Activated naive CD4-positive, alpha-beta T cell treated with anti-CD3 and anti-CD28 coated beads, Interleukin-2, amount 10 ng/mL, durations not matched to agents 7 days and 5 days (primary cell): ENCODE measurements at places on chromosomes 2 and 18.
A peak's percentile ranks its signal among the peaks of the same experiment; 100 is the strongest.

- no peak overlapping the region for H3K4me3 ChIP-seq
- H3K4me1 ChIP-seq, result no peaks in the 10 kb centered on the region
- DNase-seq, result no peak
- peaks cover 22% of the 10 kb centered on the region for H3K27me3 ChIP-seq
- no peaks in the 10 kb centered on the region for H3K36me3 ChIP-seq
Observed at GRCh38 chr2:47221946-47222345, 66.8 kb upstream of the STPG4 start.

DNA sequence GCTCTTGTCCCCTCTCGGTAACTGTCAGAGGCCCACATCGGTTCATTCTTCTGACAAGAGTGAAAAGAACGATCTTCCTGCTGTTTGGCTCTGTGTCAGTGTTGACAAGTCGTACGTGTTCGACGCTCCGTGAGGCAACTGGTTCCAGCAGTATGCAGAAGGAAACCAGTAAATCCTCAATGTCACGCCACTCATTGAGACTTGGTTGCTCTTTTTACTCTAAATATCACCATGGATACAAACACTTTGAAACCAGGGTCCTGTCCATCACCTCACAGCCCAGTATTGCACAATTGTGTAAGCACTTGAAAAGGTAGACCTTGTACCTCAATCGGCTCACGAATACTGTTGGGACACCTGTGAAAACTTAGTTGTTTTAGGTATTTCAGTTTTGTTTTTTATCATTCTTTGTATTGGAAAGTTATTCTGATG lies 136.4 kb downstream of the ZNF407 start:
- no peak overlapping the region for H3K4me3 ChIP-seq
- H3K4me1 ChIP-seq, result no peaks in the 10 kb centered on the region
- H3K36me3 ChIP-seq, result no peaks in the 10 kb centered on the region
- no peak overlapping the region for H3K27ac ChIP-seq
- H3K27me3 ChIP-seq, result no peaks in the 10 kb centered on the region

DNA sequence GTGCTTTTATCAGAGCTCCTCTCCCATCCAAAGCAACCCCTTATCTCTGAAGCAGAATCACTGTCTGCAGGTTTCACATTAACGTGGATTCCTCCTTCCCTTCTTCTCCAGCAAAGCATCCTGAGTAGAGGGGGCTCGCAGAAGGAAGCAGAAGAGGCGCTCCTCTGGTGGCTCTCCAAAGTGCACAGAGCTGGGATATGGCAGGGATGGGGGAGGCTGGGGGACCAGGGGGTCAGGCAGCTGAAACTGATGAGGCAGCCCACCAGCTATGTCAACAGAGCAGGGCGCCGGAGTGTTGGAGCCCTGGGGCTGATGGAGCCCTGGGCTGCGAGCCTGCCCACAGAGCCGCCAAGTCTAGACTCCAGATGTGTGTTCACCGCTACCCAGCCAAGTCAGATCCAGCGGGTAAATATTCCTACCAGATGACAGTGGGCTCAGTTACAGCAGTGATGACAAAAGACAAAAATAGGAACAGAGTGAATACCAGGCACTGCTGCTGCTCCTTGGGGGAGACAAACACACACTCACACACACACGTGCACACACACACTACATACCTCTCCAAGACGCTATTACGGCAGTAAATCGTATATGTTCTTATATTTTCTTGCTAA lies 678.3 kb upstream of the ID2 start:
- H3K4me3 ChIP-seq, result no peak overlapping the region
- no peak overlapping the region for H3K27ac ChIP-seq
- H3K4me1 ChIP-seq, result no peaks in the 10 kb centered on the region
- DNase-seq, result no peak
- peaks cover 4% of the 10 kb centered on the region for H3K27me3 ChIP-seq

- H3K27me3 ChIP-seq, result peaks cover 6% of the 10 kb centered on the region
- H3K4me3 ChIP-seq, result no peak overlapping the region
Observed at GRCh38 chr18:54255141-54255540, 14.2 kb upstream of the POLI start.

DNA sequence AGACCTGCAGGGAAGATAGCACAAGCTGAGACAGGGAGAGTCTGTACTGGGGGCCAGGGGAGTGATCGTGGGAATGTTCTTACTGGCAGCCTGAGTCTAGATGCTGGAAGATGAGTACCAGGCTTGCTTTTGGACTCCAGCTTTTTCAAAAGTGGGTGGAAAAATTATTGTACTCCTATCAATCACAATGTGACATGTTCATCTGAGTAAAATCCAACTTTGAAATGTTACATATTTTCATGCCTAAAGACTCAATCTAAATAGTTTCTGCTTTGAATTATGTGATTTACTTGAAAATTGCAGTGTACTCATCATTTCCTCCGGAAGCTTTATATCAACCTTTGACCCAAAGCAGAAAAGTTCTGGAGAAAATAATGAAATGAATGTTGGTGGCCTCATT lies 49.7 kb upstream of the ST3GAL5 start:
- H3K27ac ChIP-seq, result no peak overlapping the region
- DNase-seq, result no peak
- H3K36me3 ChIP-seq, result peaks cover 9% of the 10 kb centered on the region
- H3K27me3 ChIP-seq, result peaks cover 11% of the 10 kb centered on the region
- H3K4me1 ChIP-seq, result peaks cover 10% of the 10 kb centered on the region

DNA sequence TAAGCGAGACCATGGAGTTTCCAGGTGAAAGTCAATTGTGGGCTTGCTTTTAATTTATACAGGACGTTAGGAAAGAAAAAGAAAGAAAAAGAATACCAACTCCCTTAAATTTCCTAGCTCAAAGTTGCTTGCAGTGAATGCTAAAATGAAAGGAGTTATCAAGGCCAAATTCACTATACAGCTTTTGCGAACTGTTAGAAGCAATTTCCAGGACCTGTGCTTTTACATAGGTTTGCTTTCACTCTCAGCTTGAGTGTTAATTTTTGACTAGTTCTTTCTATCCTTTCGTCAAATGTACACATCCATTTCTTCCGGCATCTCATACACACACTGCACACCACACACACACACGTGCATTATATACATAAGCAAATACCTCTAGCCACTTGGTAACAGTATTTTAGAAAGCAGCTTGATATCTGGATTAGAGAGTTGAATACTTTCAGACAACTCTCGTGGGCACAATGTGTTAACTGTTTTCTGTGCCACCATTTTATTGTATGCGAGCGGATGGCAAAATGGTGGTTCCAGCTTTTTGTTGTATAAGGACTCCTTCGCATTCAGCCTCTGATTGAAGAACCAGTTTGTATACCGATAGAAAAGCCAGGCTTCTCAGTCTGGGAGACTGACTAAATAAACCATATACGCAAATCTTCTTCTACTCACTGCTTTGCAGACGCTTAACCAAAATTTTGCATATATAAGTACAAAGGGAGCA lies 381.8 kb downstream of the MTX2 start:
- no peak overlapping the region for H3K4me3 ChIP-seq
- no peaks in the 10 kb centered on the region for H3K36me3 ChIP-seq
- DNase-seq, result no peak

DNA sequence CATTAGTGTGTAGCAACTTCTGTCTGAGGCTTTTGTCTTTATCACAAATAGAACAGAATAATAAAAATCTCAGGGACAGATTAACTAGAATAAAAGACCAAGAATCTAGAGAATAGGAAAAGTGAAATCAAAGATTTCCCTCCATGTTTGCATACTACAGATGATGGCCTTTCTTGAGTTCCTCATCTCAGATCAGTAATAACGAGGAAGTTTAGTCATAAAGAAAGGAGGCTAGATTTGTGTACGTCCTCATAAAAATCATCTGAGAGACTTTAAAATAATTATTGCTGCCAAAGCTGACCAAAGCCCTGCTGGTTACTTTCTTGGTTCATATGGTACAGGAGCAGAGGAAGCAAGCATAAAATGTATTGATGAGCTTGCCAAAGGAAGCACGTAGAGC lies 117.3 kb downstream of the MIB1 start:
- peaks cover 21% of the 10 kb centered on the region for H3K36me3 ChIP-seq
- no peak overlapping the region for H3K4me3 ChIP-seq
- H3K4me1 ChIP-seq, result peaks cover 8% of the 10 kb centered on the region

- H3K4me3 ChIP-seq, result no peak overlapping the region
- H3K4me1 ChIP-seq, result no peaks in the 10 kb centered on the region
- no peak for DNase-seq
- H3K27ac ChIP-seq, result no peak overlapping the region
Observed at GRCh38 chr2:219578811-219579613, 6.9 kb downstream of the INHA start.

DNA sequence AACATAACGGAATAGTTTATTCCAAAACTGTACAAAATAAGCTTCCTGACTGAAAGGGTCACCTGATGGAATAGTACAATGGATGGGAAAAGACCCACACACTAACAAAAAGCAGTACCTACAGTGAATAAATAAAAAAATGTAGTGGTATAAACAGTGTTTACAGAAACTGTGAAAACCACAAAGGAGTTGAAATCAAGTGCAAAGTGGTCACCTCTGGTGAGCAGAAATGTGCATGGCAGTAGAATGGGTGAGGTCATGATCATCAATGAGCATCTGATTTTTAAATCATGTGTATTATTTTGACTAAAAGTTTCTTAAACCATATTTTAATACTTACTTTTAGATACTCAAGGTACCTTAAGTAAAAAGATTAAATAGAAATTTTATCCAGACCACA lies 11.4 kb downstream of the WDSUB1 start:
- H3K27ac ChIP-seq, result no peak overlapping the region
- H3K27me3 ChIP-seq, result no peaks in the 10 kb centered on the region
- H3K36me3 ChIP-seq, result peaks cover 11% of the 10 kb centered on the region
- no peaks in the 10 kb centered on the region for H3K4me1 ChIP-seq

DNA sequence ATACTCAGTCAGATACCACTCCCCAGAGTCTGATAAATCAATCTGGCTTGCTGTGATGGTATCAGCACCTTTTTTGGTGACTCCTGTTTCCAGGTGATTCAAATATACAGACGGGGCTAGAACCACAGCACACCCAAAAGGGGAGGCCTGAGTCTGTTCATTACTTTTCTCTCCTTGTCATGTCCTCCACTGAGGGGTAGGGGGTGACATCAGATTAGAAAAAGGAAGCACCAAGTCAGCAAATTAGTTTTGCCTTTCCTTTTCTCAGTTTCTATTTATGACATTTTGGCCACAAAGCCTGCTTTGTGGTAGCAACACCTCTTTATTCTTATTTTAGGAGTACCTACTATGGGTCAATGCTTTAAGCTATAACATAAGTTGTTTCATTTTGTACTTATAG lies 127.4 kb downstream of the CCDC102B start:
- no peak overlapping the region for H3K27ac ChIP-seq
- no peak overlapping the region for H3K4me3 ChIP-seq
- no peaks in the 10 kb centered on the region for H3K4me1 ChIP-seq

DNA sequence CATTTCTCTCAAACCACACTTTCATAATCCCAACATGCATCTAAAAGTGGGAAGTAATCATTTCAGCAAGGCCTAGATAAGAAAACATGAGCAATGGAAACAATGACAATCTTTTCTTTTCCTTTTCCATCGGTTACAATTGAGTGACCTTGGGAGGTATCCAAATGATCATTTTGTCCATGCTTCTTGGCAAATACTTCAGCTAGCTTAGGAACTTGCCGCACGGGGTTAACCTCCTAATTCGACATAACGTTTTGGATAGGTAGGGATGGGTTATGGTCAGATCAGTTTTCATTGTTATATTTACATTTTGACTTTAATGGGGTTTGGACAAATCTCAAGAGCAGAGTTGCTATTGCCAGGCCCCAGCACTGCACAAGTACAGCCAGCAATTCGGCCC lies 4.6 kb upstream of the PTPRM start:
- no peak overlapping the region for H3K4me3 ChIP-seq
- peaks cover 2% of the 10 kb centered on the region for H3K4me1 ChIP-seq
- H3K27ac ChIP-seq, result no peak overlapping the region
- H3K36me3 ChIP-seq, result peaks cover 1% of the 10 kb centered on the region
- H3K27me3 ChIP-seq, result peaks cover 25% of the 10 kb centered on the region

- H3K27me3 ChIP-seq, result no peaks in the 10 kb centered on the region
- no peak overlapping the region for H3K27ac ChIP-seq
- H3K4me1 ChIP-seq, result no peaks in the 10 kb centered on the region
- H3K36me3 ChIP-seq, result peaks cover 3% of the 10 kb centered on the region
- H3K4me3 ChIP-seq, result no peak overlapping the region
Observed at GRCh38 chr2:96792772-96793749, 23.0 kb upstream of the CNNM3 start.

GRCh38 chr2:206873423-206873822 lies 65.9 kb upstream of the CPO start:
- H3K36me3 ChIP-seq, result no peaks in the 10 kb centered on the region
- no peak for DNase-seq
- no peaks in the 10 kb centered on the region for H3K27me3 ChIP-seq
- no peaks in the 10 kb centered on the region for H3K4me1 ChIP-seq

GRCh38 chr2:119732601-119733164 lies 27.0 kb upstream of the PTPN4 start:
- no peaks in the 10 kb centered on the region for H3K4me1 ChIP-seq
- H3K4me3 ChIP-seq, result no peak overlapping the region
- no peak for DNase-seq
- no peak overlapping the region for H3K27ac ChIP-seq
- no peaks in the 10 kb centered on the region for H3K36me3 ChIP-seq

DNA sequence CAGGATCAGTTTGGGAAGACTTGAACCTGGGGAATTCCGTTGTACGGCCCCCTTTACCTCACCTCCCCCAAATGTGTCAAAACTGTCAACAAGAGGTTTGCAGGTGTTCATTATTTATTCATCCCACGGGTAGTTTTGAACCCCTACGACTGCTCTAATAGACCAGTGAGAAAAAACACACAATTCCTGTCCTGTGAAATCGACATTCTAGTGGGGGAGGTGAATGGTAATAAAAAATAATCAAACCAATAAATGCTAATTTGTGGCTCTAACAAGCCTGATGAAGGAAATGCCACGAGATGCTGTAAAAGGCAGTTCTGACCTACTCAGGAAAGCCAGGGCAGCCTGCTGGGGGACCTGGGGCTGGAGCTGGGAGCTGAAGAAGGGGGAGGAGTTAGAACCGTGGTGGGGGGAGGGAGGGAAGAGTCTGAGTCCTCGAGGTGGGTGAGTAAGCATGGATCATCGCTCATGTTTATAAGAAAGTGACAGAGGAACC lies 463 bp upstream of the DNAJB2 start:
- H3K27me3 ChIP-seq, result peaks cover 16% of the 10 kb centered on the region
- DNase-seq, result no peak
- peak overlapping the region; percentile 98 for H3K27ac ChIP-seq
- peak overlapping the region; percentile 92 for H3K4me3 ChIP-seq
- H3K4me1 ChIP-seq, result peaks cover 42% of the 10 kb centered on the region

GRCh38 chr18:41938445-41938844 lies 16.6 kb upstream of the PIK3C3 start:
- H3K27ac ChIP-seq, result no peak overlapping the region
- no peak overlapping the region for H3K4me3 ChIP-seq
- H3K27me3 ChIP-seq, result peaks cover 25% of the 10 kb centered on the region
- peaks cover 24% of the 10 kb centered on the region for H3K4me1 ChIP-seq
- no peaks in the 10 kb centered on the region for H3K36me3 ChIP-seq
